ENCODE measurements at places on chromosomes 3 and 15. TPM values are rescaled to one million over a fixed set of nuclear protein-coding genes. Genes with fewer than 3 reads are reported as not detected.

GOLGA8R gene
- 3.1 TPM for total RNA-seq

C15orf39 gene
- 5.5 TPM for total RNA-seq

PRTG gene
- total RNA-seq = 5.7 TPM

GPR171 gene
- total RNA-seq = 0.04 TPM

FOXB1 gene
- total RNA-seq = not detected

PLOD2 gene
- 25.8 TPM for total RNA-seq

CAMK2N2 gene
- total RNA-seq = 0.04 TPM

SAXO2 gene
- 1.1 TPM for total RNA-seq

ARPC4 gene
- 88.8 TPM for total RNA-seq

SI gene
- not detected for total RNA-seq

STXBP5L gene
- under 0.01 TPM for total RNA-seq

TRH gene
- 0.13 TPM for total RNA-seq

STRIT1 gene
- 15.3 TPM for total RNA-seq

HRG gene
- total RNA-seq = 0.04 TPM

PLA2G4E gene
- 0.80 TPM for total RNA-seq

CATSPER2 gene
- 0.93 TPM for total RNA-seq

CHST14 gene
- 16.0 TPM for total RNA-seq

CHRD gene
- total RNA-seq = 14.1 TPM

GOLGA6D gene
- total RNA-seq = 0.09 TPM

C3orf20 gene
- total RNA-seq = 0.09 TPM

ERC2 gene
- 2.0 TPM for total RNA-seq

COX17 gene
- total RNA-seq = 52.4 TPM

CHDH gene
- total RNA-seq = 1.2 TPM
